NCI-H69 (cell line): ENCODE measurements at places on chromosomes 13 and 19.

GRCh38 chr13:27104606-27105005 lies 67.0 kb downstream of the USP12 start:
- no peak for DNase-seq

DNA sequence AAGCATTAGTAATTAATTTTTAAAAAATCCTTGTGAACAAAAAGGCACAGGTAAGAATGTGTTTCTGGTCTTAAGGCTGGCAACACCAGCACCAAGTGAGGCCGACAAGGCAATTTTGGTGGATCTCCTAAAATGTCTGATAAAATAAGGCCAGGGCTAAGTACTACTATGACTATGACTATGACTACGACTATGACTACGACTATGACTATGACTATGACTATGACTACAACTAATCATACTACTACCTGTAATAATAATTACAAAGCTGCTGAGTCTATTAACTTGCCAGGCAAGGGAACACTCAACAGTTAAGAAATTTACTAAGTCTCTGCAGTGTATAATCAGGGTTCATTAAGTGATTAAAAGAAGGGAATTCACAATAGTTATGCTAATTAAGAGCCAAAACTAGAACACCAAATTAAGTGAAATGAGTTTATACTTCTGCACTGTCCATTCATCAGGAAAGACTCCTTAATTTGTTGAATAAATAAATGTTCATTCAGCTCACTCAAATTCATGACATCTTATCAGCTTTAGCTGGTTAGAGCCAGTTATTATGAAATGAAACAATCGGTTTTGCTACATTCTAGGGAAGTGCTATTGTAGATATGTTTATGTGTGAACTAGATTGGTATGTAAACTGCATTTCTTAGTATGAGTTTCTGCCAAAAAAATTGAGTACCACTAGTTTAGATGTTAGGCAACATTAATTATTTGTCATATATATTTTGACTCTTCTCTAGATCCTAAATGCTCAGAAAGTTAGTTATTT lies 1626.2 kb upstream of the PCDH20 start:
- DNase-seq = no peak

DNA sequence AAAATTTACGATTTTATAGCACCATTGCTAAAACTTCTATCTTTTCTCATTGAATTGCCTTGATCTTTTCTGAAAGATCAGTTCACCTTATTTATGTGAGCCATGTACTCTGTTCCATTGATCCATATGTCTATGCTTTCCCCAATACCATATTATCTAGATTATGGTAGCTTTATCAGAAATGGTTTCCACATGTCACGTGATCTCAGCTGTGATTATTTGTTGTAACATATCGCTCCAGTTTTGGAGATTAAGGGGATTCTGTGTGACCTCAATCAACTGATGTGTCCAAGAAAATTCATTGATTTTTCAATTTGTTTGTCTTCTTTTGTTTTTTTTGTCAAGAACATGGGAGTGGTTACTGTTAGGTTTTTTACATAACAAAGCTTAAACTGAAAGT lies 1114.5 kb upstream of the ATXN8OS start:
- DNase-seq = no peak

- peak; percentile 60 for DNase-seq
These were observed 2.2 kb downstream of the FXYD3 start for GRCh38 chr19:35117799-35118198.

GRCh38 chr13:30422054-30422839 lies at the start of gene UBE2L5:
UBE2L5 (plus strand) TSS chr13:30422493; CDS start chr13:30427991, 5,498 bp downstream.
- DNase-seq = peak; percentile 86

DNA sequence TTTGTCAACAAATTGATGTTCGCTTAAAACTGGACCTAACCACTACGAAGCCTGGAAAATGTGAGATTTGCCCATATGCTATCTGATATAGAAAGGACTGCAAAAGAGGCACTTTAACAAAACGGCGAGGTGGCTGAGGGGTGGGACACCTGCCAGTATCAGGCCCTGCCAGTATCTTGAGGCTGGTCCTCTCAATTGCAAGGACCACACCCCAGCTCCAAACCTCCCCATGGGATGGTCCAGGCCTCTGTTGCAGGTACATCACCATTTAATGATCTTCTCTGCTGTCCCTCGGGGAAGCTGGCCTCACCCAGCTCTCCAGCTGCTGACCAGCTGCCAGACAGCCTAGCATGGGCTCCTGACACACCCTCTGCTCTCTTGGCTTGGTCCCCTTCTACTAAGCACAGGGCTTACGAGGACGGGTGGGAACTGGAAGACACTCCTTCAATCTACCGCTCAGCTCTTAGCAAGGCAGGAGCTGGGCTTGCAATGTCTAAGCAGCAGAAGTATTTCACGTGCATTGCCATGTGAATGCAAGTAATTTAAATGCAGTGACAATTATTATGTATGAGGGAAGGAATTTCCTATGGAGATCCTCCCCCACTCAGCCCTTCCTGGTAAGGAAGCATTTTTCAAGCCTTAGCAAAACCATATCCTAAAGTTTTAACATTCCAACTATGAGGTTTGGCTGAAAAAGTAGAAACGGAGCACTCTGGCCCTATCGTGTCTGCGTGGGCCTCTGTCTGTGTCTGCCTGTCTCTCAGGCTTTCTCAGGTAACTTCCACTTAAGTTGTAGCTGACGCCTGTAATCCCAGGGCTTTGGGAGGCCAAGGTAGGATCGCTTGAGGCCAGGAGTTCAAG lies 63.9 kb downstream of the LATS2 start:
- no peak for DNase-seq

DNA sequence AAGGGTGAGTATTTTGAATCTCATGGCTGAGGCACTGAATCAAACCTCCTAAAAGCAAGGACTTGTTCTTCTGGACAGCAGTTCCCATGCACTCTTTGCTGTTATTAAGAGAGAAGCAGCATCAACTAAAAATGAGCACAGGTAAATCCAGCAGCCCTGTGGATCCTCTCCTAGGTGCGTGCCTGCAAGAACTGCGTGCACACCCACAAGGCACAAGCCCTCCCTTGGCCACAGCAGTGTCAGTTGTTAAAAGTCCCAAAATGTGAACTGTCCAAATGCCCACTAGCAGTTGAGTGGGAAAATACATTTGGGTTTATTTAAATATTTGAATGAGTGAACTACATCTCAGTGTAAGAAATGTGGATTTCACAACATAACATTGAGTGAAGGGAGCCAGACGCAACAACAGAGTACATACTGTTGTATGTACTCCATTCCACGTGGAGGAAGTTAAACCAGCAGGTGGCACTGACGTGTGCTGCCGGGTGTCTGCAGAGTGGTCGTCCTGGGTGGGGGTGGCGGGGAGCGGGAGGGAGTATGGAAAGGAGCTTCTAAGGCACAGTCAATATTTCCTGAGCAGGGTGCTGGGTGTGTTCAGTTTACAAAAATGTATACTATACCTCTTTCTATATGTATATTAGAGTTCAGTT lies 266.4 kb downstream of the NALCN start:
- DNase-seq = no peak

DNA sequence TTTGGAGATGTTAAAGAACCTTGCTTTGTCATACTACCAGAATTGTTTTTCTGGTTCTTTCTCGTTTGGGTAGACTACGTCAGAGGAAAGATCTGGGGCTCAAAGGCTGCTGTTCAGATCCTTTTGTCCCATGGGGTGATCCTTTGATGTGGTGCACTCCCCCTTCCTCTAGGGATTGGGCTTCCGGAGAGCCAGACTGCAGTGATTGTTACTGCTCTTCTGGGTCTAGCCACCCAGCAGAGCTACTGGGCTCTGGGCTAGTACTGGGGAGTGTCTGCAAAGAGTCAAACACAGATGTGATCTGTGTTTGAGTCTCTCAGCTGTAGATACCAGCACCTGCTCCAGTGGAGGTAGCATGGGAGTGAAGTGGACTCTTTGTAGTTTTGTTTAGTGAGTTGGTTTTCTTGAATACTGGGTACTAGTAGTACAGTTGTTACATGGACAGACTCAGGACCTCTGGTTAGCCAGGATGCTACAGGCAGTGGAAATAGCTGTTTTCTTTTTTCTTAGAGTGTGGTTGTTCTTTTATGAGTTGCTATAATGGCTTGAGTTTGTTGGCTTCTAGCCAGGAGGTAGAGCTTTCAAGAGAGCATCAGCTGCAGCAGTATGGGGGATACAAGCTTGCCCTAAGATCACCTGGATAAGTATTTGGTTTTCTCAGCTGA lies 34.4 kb downstream of the DNAJC15 start:
- peak; percentile 86 for DNase-seq

- peak; percentile 91 for DNase-seq
These were observed 30.6 kb downstream of the DPF1 start for GRCh38 chr19:38193445-38193844.

DNA sequence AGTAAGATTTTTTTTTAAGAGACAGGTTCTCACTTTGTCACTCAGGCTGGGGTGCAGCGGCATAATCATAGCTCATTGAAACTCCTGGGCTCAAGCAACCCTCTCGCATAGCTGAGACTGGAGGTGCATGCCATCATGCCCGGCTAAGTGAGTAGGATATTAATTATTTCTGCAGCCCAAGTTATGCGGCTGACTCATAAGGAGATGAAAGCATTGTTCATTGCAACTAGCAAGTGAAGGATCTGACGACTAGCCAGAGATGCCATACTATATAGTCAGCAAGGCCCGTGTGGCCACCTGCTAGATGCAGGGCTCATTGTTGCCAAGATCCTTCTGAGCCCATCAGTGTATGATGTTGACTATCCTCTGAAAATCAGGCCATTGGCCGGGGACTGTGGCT lies 45.2 kb downstream of the ABCC4 start:
- no peak for DNase-seq

DNA sequence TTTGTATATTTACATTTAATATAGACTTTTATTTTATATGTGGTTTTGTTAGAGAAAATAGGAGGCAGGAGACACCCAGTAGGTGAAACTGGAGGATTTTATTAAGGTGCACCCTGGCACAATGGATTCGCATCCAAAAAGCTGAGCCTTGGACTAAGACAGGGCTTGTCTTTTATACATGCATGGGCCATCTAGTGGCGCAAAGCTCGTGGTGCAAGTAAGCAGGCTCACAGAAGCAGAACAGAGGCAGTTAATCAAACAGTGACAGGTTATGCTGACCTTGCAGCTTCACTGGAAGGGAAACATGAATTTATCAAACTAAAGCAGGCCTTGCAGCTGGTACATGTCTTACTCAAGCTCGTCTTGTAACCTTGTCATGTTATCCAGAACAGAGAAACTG lies 58.8 kb upstream of the ZNF681 start:
- peak; percentile 51 for DNase-seq

- DNase-seq = no peak
These were observed 30.3 kb downstream of the AP1M1 start for GRCh38 chr19:16227837-16228636.

DNA sequence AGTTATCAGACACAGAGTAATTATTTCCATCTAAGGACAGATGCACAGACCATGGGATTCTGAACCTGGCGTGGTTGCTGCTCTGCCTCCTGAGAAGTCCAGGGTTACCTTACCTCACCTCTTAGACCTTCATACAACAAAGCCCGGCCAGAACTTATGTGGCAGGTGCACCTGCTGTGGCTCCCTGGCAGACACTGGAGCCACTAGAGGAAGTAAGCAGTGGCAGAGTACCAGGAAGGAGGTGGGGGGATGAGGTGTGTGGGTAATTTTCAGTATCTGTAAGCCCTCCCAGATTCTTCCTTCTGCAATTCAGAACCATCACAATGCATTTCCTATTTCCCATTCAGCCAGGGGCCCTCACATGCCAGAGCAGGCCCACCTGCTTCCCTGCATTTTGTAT lies 106.1 kb upstream of the DOCK9 start:
- peak; percentile 11 for DNase-seq

- DNase-seq = peak; percentile 5
These were observed 48.9 kb upstream of the PABPC3 start for GRCh38 chr13:25046985-25047511.

DNA sequence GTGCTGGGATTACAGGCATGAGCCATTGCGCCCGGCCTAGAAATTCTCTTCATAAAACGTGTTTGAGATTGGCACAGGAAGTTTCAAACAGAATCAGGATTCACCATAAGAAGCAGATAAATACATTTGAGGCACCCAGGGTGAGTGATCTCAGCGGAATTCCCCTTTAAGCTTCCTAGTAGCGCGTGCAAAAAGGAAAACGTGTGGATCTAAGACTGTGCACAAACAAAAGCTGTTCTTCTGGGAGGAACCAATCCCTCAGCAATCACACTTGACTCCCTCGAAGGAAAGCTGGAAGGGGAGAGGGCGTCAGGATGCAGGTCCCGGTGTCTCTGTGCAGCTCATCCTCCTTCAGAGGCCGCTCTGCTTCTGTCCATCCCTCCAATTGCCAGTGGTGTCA lies 15.5 kb downstream of the MCF2L start:
- peak; percentile 71 for DNase-seq

- no peak for DNase-seq
These were observed 54.1 kb upstream of the ADGRE1 start for GRCh38 chr19:6833166-6833790.

- peak; percentile 43 for DNase-seq
These were observed 497 bp downstream of the CEBPA start for GRCh38 chr19:33301900-33302174.

- DNase-seq = peak; percentile 74
These were observed 1651.9 kb upstream of the MIR17HG start for GRCh38 chr13:89695343-89696257.

- DNase-seq = no peak
These were observed 30.4 kb downstream of the ZNF536 start for GRCh38 chr19:30402436-30403202.

- peak; percentile 67 for DNase-seq
These were observed 66.5 kb downstream of the CCDC70 start for GRCh38 chr13:51928231-51928630.

DNA sequence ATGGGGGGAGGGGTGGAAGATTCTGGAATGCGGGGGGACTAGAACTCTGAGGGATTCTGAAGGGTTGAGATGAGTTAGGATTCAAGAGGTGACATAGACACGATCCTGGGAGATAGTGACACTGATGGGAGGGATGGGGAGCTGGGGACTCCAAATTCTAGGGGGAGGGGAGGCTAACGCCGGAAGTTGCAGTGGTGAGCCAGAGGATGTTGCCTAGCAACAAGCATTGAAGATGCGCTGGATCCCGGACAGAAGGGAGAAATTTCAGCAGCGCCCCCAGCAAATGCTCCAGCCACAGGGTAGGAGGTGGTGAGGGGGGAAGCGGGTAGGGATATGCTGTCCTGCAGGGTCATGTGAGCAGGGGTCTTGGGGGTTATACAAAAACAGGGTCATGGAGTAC lies 6.9 kb upstream of the LTBP4 start:
- DNase-seq = peak; percentile 22

DNA sequence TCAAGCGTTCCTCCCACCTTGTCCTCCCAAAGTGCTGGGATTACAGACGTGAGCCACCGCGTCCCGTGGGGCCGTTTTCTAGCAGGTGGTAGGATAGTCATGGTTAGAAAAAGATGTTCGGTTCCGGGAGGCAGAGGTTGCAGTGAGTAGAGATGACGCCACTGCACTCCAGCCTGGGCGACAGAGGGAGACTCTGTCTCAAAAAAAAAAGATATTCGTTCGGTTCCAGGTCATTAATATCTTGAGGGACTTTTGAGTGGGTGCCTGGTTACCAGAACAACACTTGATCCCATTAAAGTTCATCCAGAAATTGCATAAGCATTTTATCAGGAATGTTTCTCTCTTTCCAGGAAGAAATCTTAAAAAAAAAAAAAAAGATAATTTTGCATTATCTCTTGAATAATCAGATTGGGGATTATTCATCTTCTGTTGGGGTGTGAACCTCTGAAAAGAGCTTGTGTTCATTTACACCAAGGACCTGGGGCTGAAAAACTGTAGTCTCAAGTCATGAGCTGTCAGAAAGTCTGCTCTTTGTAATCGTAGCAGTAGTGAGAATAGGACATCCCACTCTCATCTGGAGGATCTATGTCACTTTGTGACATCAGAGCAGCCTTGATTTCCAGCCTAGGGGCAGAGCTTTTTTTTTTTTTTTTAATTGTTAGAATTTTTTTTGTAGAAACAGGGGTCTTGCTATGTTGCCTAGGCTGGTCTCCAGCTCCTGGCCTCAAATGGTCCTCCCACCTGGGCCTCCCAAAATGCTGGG lies 1.0 kb upstream of the ETHE1 start:
- DNase-seq = no peak
